ENCODE measurements at places on chromosomes 3 and 15.
A peak's percentile ranks its signal among the peaks of the same experiment; 100 is the strongest.

DNA sequence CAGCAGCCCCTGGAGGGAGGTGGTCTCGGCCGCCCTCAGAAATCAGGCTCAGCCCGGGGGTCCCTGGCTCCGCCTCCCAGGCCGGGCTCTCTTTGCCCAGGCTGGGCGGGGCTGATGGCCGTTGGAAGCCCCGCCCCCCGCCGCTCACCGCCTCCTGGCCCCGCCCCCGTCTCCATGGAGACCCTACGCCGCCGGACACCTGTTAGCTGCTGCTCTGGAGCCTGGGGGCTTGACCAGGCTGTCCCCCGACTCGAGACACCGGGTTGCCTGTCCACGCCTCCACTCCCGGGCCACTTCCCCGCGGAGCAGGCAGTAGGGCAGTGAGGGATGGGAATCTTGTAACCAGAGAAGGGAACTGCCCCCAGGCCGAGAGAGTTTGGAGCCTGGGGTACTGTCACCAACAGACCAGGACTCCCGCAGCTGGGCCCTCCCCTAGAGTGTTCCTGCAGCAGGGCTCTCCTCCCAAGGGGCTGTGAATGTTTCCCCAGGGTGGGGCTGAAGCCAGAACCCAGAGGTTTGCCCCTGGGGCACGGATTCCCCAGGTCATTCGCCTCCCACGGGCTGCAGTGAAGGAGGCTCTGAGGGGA, 27.8 kb upstream of the RPL32 start:
- DNase-seq, result no peak

GRCh38 chr3:46672349-46672695, 21.2 kb downstream of the ALS2CL start:
- no peak for DNase-seq

DNA sequence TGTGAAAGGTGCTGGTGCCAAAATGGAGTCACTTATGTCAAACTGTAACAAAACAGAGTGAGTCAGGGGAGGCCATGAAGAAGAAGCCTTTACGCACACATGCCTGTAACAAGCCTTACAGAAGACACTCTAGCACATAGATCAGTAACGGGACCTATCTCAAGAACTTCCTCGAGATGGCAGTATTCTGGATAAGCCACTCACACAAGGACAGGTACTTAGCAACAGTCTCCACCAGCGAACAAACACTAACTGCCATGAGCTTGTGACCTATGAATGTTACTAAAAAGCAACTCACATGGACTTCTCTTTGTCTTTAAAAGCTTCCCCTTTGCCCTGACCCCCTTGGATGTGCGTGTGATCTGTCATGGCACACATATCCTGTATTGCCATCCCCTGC, 235.1 kb downstream of the CD47 start:
- peak; percentile 42 for DNase-seq

GRCh38 chr3:99506-99905, 97.1 kb upstream of the CHL1 start:
- no peak for DNase-seq

DNA sequence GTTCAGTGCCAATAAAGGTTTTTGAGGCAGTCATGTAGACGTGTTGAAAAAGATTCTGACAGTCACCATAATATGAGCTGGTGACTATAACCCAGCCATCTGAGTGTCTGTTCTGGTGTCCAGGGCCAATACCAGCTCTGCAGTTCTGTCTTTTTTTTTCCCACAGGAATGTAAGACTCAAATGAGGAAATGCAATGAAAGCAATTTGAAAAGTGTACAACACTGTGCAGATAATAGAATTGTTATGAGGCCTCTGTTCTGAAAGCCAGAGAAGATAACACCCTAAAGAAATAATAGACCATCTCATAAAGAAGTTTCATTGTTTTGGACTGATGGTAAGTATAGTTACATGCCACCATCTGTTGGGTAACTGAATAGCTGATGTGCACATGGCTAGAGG, 57.1 kb downstream of the CLDN1 start:
- DNase-seq, result no peak

GRCh38 chr15:51092480-51093040, 2.1 kb downstream of the TNFAIP8L3 start:
- DNase-seq, result no peak

- DNase-seq, result no peak
Observed at GRCh38 chr15:55981582-55982249, 11.7 kb downstream of the NEDD4 start.

DNA sequence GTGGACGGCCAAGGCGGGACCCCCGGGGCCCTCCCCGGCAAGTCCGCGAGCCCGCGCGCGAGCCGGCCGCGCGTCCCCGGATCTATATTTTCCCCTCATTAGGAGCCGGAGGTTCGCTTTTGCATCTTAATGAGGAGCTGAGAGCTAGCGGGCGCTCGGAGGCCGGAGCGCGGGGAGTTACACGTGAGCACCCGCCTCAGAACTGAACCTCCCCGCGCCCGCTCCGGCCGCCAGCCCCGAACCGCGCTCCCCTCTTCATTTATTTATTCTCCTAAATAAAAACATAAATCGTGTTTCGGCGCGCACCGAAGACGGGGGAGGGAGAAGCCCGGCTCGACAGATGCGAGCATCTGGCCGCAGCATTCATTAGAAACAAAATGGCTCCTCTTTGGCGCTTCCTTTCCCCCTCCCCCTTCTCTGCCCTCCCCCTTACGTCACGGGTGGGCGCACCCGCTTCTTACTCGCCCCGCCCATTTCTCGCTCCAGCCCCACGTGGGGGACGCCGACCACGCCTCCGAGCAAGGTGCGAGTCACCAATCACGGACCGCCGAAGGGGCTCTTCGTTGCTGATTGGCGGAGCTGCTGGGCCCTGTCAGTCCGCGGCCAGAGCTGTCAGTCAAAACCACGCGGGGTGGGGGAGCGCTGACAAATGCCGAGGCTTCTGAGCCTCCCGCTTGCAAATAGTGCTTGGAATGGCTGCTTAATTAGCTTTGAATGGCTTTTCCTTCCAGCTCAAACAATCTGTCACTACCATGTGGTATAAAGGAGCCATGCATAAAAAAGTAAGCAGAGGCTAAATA, 1.6 kb upstream of the TLE3 start:
- peak; percentile 100 for DNase-seq

GRCh38 chr3:136136454-136136853, 59.7 kb downstream of the MSL2 start:
- no peak for DNase-seq

DNA sequence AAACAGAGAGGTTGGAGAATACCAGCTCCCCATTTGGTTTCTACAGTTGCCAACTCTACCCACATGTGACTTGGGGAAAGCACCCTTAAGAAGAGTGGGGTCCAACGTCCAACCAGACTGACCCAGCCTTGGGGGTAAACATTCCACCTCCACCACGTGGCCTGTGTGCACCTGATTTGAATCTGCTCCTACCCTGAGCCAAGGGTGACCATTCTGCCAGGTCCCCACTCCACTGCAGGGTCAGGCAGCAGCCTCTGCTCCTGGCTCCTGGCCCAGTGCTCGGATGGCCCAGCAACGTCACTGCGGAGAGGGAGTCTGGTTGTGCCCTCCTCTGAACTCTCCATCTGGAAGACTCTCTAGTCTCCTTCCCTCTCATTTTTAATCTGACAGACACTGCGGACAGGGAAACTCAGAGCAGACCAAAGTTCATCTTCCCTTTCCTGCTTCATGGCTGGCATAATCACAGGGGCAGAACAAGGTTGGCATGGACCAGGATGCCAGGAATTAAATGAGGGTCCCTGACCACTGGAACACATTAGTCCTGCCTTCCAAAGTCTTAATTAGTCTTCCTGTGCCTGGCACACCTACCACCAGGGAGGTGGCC, 29.4 kb downstream of the FHIT start:
- DNase-seq, result no peak

- DNase-seq, result no peak
Observed at GRCh38 chr3:73815966-73816365, 191.2 kb upstream of the PDZRN3 start.

GRCh38 chr3:158651192-158651591, 6.9 kb downstream of the GFM1 start:
- no peak for DNase-seq

DNA sequence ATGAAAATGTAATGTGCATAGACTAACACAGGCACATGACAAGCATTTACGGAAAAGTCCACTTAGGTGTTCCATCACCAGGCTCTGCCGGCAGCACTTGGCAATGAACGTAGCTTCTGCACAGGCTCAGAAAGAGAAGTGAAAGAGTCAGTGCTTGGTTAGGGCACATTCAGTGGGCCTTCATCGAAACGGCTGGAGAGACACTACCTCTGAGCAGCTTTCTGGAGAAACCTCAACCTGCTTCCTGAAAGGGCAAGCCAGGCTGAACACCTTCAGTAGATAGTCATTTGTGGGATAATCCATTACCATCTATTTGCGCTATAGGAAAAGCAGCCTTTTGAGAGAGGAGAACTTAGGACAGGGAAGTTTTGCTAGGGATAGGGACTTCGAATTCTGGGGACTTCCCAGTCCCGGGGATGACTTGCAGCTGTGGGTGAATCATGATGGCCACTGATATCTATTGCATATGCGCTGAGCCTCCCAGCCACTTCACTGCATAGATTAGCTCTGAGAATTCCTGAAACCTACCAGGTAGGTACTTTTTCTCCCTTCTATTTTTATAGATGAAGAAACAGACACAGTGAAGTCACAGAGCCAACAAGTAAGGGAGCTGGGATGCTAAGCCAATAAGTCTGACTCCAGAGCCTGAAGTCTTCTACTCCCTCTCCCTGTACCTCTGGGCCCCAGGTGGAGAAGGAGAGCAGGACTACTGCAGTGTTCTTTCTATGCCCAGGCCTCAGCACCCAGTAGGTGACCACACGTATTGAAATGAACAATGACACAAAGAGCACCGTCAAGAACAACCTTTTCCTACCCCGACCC, 4.2 kb upstream of the SH2D7 start:
- DNase-seq, result no peak

GRCh38 chr15:48066456-48066855, 54.3 kb upstream of the SLC24A5 start:
- no peak for DNase-seq

GRCh38 chr3:145911016-145911415, 250.0 kb downstream of the PLOD2 start:
- peak; percentile 50 for DNase-seq
